ENCODE measurements at places on chromosomes 6 and 20. TPM values are rescaled to one million over a fixed set of nuclear protein-coding genes. Genes with fewer than 3 reads are reported as not detected.

Gene GLP1R
- polyA plus RNA-seq: 1.1 TPM

DNA sequence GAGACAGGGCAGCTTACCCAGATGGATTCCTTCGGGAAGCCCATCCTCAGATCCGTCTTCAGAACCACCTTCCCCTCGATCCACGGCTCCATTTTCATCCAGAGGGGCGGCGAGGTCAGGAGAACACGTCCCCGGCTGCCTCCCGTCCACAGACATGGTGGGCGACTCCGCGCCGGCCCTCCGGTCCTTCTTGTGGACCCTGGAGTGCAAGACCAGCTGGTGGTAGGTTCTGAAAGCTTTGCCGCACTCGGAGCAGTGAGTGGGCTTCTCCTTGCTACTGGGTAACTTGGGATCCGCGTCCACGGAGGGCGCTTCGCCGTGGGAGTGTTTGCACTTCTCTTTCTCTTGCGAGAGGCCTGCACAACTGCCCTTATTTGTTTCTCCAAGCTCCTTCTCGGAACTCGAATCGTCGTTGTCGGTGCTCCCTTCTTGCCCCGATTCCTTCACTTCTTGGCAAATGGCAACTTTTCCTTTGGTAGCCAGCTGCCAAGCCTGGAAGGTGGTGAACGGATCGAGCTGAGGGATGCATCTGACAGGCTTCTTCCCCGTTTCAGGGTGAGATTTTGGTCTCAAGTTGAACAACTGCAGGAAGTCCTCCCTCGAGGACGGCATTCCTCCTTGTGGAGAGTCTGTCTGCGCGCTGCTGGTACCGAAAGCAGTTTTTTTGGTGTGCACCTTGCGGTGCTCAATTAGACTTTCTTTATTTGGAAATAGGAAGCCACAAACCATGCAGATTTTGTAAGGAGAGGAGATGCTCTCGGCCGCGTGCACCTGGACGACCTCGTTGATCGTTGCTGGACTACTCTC lies 12.0 kb downstream of the ZNF217 start:
- no peak for DNase-seq

DNA sequence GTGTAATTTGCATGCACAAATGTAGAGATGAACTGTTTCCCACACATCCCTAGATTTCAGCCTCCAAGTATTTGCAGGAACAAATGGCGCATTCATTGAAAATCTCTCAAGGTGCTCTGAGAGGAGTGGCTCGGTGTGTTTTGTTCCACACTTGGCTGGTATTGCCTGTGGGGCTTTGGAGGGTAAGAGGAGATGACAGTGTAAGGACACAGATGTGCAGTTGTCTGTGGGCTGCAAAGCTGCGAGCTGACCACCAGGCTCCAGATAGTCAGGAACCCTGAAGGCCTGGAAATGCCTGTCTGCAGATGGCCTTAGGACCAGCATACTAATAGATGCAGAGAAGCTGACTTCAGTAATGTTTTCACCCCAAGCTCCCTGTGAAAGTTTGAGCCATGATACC lies 57.7 kb upstream of the PBOV1 start:
- no peak for DNase-seq

Gene LRRN4
- polyA plus RNA-seq: 16.9 TPM

Gene CRISP3
- 0.26 TPM for polyA plus RNA-seq

DNA sequence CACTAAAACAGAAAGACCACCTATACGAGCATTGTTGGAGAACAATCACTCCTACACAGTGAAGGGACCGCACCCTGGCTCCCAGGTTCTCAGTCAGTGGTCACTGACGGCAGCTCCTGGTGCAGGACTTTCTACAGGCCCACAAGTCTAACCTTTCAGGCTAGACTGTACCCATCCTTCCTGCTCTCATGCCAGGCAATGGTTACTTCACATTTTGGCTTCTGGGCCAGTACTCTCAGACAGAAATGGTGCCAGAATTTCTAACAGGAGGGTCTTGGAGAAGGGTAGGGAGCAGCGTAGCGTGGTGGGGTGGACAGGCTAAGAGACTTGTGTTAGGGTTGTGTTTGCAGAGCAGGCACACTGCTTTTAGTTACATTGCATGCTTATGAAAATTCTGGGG lies 12.1 kb downstream of the TOMM34 start:
- DNase-seq: no peak

- DNase-seq: no peak
Measured at GRCh38 chr6:44470115-44470464, 82.6 kb downstream of the CDC5L start.
